ENCODE measurements at places on chromosomes 4 and X.

GRCh38 chrX:111169141-111169540 lies 73.2 kb downstream of the PAK3 start:
- no peak for DNase-seq

DNA sequence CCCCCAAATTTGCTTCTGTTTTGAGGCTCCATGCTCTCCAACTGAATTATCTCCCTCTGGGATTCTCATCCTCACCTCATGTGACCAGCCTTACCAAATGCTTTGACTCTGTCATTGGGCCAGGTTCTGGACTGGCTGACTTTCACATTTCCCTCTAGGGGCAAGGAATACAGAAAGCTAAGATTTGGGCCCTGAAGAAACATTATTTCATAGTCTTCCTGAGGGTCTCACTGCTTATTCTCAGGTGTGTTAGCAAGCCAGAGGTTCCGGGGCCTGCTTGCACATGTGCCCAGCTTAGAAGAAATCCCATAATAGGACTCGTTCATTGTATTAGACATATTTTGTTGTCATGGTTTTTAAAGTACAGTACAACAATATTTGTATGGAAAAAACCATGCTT lies 62.6 kb upstream of the TEX13D start:
- DNase-seq, result no peak

DNA sequence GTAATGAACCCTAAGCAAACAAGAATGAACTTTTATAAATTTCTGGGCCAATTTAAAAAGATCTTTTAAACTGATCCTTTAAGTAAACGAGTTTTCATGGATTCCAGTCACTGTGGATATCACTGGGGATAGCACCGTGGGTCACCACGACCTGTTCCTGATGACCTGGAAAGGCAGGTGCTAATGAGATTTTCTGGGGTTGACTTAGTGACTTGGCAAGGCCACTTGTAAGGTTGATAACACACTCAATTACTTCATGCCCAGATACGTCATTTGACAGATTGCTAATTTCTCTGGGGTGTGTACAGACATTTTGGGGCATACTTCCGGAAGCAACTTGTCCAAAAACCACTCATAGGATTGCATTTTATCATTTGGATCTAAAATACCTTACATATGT lies 24.5 kb downstream of the PDLIM3 start:
- no peak for DNase-seq

DNA sequence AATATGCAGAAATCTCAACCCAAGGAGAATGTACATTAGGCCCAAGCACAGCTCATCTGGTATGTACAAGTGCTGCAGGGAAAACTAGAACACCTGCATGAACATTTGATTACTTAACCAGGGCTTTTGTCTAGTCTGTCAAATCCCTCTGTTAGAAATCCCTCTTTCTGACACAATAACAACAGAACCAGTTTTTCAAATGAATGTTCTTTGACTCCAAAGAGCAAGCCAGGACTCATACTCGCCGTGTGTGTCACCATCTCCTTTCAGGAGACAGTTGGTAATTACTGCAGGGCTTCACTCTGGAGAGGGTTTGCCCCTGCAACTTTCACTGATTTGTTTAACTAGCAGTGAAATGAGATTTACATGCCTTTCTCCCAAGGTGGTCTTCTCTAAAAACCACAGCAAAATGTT lies 143.0 kb upstream of the FAM241A start:
- DNase-seq, result no peak

- no peak for DNase-seq
Measured at GRCh38 chr4:74527049-74527448, 82.1 kb downstream of the AREG start.

DNA sequence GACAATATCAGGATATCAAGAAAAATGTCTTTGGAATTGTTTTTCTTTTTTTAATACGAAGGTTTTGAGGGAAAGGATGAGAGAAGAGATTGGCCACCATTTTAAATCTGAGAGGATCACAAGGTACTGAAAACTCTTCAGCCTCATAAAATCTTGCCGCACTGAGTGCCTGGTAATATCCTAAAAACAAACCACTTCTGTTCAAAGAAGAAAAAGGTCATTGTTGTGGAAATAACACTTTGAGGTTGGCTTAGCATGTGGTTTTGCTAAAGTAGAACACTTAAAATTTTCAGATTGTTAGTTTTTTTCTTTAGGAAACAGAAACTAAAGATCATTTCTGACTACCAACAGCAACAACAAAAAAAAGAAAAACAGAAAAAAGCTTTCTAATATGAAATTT lies 1.0 kb upstream of the CLDN22 start:
- no peak for DNase-seq

DNA sequence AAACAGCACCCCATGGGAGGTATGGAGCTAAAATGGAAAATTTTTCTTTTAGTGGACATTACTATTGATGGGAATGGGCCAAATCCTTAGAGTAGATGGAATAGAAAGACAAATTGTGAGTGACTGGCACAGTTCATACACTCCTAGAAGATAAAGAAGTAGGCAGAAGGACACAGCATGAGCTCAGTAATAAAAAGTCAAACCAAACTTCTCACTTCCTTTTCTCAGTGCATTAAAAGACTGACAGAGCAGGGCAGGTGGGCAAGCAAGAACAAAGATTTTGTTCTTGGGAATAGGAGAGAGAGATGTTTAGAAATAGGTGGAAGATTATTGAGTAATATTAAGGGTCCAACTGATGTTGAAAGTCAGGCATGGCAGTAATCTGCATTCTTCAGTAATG lies 132.5 kb downstream of the ATP10D start:
- no peak for DNase-seq

DNA sequence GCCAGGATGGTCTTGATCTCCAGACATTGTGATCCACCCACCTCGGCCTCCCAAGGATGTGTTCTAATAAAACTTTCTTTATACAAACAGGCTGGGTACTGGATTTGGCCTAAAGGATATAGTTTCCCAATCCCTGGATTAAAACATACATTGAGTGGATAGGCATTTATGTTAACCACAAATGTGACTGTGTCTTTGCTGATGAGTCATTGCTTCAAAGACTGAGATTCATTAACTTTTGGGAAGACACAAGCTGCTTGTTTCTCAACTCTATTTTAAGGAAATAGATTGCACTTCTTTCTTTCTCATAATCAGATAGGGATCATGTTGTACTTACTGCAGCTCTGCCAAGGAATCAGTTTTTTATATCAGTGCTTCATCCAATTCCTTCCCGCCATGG lies 131.3 kb upstream of the AGA start:
- no peak for DNase-seq

- DNase-seq, result no peak
Measured at GRCh38 chrX:9369802-9370291, 95.0 kb upstream of the TBL1X start.

DNA sequence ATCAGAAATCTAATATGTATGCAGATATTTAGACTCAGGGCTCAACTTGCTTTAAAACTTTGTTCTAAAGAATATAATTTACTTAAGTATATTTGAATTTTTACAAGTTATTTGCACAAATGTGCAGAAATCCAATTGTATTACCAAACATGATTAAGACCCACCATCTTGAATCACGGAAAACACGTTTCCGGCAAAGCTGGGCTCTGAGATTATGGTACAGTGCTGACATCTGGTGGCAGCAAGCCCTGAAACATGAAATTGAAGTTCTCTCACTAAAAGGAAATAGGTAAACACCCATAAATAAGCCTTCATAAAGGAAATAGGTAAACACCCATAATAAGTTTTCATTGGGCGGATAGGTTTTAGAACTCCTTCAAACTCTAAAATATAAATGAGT lies 98.3 kb upstream of the MAOA start:
- peak; percentile 24 for DNase-seq

DNA sequence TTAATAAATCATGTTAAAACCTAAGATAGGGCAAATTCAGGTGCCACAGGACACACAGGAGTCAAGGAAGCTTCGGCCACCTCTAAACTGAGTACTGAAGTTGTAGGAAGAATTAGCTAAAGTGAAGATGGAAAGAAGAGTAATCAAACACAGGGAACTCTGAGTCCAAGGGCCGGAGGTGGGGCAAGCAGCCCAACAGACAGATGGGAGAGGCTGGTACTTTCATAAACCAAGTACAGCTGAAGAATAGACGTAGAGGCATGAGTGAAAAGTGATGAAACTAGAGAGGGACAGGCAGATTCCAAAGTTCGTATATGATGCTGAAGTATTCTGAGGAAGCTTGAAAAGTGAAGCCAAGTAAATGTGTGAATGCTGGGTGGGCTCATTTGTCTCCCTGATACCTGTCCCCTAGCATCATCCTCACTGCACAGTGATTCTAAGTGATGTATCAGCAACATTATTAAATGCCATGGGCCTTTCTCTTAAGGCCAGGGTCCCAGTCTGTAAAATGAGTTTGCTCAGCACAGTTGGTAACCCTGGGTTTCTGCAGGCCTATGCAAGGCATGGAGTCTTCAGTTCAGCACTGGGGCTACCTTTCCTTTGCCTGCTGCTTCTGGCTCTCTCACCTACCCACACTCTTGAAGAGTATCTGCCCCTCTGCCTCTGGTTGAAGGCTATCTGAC lies 203.3 kb downstream of the NR3C2 start:
- no peak for DNase-seq

DNA sequence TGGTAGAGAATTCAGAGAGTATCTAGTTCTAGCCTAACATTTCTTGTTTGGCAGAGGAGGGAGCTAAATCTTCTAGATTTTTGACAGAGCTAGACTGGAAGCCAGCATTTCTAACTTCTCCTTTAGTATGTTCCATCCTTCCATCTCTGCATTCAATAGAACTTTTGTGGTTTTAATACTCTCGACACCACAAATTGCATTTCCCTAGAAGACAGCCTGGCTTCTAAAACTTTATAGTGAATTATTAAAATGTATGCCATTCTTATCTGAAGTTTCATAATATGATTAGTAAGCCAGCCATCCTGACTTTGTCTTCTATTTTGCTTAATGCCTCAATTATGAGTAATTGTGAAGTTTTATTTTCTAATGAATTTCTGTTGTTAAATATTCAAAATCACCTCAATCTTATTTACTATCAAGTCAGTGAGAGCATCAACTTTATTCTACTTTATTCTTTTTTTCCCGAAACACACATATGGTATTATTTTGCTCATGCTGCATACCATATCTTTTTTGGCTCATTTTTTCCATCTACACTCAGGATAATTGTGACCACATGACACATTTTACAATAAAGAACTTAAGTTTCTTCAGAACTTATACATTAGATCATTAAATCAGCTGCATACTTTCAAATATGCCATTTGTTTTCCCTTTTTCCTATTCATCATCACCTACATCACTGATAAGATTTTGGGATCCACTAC lies 30.2 kb downstream of the EDNRA start:
- DNase-seq, result no peak

DNA sequence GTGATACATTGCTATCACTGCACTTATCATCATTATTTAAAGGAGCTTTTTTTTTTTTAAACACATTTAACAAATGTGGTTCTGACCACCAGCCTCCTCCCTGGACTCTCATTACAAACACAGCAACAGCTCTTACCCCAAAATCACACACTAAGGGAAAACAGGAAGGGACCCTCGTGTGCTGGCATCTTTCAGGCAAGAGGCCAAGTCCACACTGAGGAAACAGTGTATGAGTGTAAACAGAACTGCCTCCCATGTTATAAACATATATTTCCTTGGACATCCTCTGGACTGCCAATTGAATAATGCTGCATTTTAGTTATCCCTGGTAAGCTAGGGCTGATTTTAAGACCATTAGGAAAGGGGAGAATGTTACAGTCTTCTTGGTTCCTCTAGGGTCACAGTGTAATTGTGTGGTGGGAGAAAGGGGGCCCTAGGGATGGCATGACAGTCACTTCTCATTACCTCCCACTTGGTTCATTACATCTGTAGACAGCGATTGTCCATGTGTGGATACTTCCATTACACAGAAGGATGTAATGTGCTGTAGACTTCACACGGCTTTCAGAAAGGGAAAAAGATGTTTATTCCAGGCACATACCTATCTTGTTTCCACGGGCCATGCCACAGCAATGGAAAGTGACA lies 244.6 kb upstream of the TET2 start:
- DNase-seq, result no peak

GRCh38 chr4:170413951-170414350 lies 324.2 kb upstream of the AADAT start:
- no peak for DNase-seq

DNA sequence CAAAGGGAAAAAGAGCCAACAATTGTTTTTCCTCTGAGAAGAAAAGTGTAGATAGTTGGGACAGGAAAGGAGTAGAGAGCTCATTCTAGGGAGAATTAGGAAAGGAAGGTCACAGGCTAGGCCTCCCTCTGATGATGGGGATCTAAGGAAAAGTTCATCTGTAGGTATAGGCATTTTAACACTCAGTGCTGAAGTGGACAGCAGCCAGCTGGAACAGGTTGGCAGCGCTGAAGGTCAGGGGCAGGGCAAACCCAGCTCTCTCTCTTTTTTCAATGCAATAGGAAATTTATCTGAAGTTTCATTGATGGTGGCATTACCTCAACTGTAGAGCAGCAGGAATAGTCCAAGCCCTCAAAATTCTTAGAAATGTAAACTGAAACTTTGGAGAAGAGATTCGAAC lies 98.5 kb upstream of the ETNPPL start:
- DNase-seq, result no peak

DNA sequence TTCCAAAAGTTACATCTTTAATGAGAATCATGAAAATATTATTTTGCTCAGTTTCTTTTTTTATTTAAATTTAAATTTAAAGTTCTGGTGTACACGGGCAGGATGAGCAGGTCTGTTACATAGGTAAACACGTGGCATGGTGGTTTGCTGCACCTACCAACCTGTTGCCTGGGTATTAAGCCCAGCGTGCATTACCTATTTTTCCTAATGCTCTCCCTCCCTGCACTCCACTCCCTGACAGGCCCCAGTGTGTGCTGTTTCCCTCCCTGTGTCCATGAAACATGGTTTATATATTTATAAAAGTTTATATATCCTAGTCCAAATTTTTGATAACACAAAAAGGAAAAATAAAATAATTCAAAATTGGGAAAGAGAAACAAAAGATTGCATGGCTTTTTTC lies 4.0 kb downstream of the AFP start:
- no peak for DNase-seq

Measured in stimulated activated CD8-positive, alpha-beta memory T cell treated with anti-CD3 and anti-CD28 coated beads, Interleukin-4, amount 100 ng/mL, for 1 hour (primary cell).